ENCODE measurements at places on chromosomes 6 and 20. TPM values are rescaled to one million over a fixed set of nuclear protein-coding genes. Genes with fewer than 3 reads are reported as not detected.

PTPRT gene
- polyA plus RNA-seq: not detected

SPATS1 gene
- not detected for polyA plus RNA-seq

TMC2 gene
- not detected for polyA plus RNA-seq

LY6G6D gene
- polyA plus RNA-seq: not detected

TRIM15 gene
- polyA plus RNA-seq: 0.02 TPM

KCNS1 gene
- polyA plus RNA-seq: 0.32 TPM

RBPJL gene
- not detected for polyA plus RNA-seq

DEFB121 gene
- polyA plus RNA-seq: not detected

CD93 gene
- polyA plus RNA-seq: not detected

RRAGD gene
- polyA plus RNA-seq: 0.20 TPM
